ENCODE measurements at places on chromosomes 12 and 14. TPM values are rescaled to one million over a fixed set of nuclear protein-coding genes. Genes with fewer than 3 reads are reported as not detected.

CDKN3 gene
- total RNA-seq: 45.9 TPM

HAL gene
- total RNA-seq: 0.11 TPM

GUCY2C gene
- total RNA-seq: 1.3 TPM

- DNase-seq: no peak
Observed at GRCh38 chr14:22542360-22542759, 46.7 kb downstream of the DAD1 start.

GRCh38 chr14:101506926-101507835, 54.1 kb upstream of the DIO3 start:
- peak; percentile 22 for DNase-seq

GRCh38 chr12:58051378-58051777, 110.0 kb downstream of the ATP23 start:
- no peak for DNase-seq

DNA sequence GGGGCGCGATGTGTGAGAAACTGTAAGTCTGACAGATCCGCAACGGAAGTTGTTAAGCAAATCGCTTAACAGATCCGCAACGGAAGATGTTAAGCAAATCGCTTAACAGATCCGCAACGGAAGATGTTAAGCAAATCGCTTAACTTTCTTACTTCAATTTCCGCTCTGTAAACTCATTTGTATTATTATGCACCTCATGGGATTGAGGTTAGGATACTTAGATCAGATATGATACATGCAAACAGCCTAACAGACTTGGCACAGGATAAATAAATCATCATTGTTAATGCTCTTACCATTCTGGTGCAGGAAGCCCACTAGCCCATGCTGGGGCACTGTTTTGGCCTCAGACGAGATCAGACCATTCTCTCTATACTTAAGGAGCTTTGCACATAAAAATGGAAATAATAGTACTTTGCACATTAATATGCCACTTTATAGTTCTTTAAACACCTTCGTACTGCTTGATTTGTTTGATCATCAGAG, 399 bp downstream of the NCAPD2 start:
- DNase-seq: no peak

GRCh38 chr12:21155522-21156351, 24.7 kb downstream of the SLCO1B1 start:
- no peak for DNase-seq

- DNase-seq: no peak
Observed at GRCh38 chr12:92191061-92191460, 45.4 kb upstream of the BTG1 start.

DNA sequence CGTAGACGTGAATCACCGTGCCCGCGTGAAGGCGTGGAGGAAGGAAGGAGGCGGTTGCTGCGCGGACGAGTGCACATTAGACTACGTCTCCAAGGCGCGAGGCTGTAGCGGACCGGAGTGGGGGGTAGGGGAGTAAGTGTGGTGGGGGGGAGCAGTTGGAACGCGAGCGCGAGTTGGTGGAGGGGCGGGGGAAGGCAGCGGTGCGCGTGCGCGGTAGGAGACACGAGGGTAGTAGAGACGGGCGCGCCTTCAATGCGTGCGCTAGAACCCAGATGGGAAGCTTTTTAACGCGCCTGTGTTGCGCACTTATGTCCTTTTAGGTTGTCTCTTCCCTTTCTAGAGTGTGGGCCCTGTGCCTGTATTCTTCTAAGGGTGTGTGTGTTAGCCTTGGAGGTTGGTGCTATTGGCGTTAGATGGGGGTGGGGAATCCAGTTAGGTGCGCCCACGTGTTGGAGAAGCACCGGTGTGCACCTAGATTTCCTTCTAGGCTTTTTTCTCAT, 604 bp downstream of the EIF4B start:
- peak; percentile 82 for DNase-seq
